ENCODE measurements at places on chromosomes 6 and 20.

DNA sequence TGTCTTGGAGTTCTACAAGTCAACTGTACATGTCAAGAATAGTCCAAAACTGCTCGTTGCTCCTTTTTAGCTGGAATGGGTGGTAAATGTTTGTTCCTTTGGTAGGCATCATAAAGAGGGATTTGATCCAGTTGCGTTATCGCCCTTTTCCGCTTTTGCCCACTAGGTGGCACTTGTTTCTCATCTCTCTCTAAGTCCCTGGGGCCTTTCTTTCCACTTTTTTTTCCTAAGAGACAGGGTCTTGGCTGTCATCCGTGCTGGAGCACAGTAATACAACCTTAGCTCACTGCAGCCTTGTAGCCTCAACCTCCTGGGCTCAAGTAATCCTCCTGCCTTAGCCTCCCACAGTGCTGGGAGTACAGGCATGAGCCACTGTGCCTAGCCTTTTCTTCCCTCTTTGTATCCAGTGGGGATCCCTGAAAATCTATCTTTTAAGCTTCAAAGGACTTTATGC, 20.7 kb downstream of the GTPBP2 start:
- DNase-seq, result peak; percentile 87

DNA sequence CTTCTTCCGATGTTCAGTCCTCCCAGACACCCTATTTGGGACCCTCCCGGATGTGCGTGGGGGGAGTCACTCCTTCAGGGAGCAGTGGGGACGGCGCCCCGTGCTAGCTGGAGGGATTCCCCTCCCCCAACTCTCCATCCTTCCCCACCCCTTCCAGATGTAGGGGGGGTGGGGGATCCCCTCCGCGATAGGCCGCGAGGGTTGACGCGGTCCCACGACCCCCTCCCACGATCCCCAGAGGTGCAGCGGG, 548 bp downstream of the GNL1 start:
- DNase-seq, result peak; percentile 30

DNA sequence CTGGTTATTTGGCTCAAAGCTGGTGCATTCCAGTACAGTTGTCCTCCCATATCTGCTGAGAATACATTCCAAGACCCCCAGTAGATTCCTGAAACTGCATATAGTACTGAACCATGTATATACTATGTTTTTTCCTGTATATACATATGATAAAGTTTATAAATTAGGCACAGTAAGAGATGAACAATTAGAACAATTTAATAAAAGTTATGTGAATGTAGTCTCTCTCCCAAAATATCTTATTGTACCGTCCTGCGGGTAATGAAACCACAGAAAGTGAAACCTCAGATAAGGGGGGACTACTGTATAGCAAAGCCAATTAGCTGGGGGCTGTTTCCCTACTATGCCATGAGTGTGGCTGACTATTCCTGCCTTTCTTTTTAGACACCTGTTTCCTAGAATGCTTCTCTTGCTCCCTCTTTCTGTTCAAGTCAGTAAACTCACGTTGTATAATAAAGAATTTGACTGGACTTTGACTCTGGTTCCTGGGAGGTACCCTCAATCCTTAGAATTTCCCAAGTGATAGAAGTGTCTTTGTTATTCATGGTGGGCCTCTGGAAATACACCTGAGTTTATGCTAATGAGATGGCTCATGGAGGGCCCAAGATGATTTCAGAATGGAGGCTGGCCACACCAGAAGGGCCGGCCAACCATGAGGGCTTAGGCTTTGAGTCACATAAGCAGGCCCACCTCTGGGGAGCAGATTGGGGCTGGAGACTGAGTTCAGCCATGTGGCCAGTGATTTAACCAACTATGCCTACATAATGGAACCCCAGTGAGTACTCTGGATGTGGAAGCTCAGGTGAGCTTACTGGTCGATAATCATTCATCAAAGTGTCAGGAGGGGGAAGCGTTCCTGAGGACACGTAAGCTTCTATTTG, 689 bp upstream of the BLOC1S5 start:
- no peak for DNase-seq

DNA sequence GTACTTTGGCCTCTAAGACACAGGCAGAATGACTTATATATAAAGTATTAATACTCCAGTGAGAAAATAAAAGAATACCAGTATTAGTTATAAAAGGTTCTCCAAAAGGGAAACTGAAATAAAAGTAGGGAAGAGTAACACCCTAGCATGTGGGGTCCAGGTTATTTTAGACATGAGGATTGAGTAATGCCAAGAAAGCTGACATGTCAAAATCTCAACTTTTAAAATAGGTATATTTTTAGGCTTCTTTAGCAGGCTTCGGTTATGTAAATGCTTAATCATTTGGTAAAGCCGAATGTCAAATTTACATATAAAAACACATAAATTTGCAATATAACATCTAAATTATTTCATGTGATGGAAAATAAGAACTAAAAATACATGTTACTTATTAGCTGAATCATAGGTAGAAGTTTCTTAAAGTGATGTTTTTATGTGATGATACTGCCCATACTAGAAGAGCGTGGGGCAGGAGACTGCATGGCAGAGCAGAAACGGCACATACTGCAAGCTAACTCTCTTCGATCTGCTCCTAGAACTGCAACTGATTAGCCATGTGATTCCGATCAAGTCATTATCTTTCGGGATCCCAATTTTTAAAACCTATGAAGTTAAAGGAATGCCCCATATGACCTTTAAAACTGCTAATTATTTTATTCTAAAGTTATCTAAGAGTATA, 129.4 kb upstream of the DST start:
- DNase-seq, result no peak

- no peak for DNase-seq
Measured at GRCh38 chr6:28351493-28351925, 1.8 kb downstream of the ZKSCAN3 start.

- no peak for DNase-seq
Measured at GRCh38 chr20:33438481-33438880, 5.1 kb downstream of the SNTA1 start.

DNA sequence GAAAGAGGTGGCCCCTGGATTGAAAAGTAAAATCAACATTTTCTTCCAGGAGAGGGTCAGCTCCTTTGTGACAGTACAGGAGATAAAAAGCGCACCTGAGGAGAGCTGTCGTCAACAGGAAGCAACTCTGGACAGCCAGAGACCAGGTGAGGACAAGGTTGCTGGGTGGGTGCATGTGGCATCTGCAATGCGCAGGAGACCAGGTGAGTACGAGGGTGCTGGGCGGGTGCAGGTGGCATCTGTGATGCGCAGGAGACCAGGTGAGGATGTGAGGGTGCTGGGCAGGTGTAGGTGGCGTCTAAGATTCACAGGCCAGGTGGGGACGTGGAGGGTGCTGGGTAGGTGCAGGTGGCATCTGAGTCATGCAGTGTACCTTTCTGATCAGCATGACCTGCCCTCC, 38.4 kb downstream of the WDR27 start:
- DNase-seq, result no peak

GRCh38 chr20:35339007-35339406, 46.8 kb upstream of the FAM83C start:
- DNase-seq, result no peak

GRCh38 chr6:89555031-89555430, 83.5 kb downstream of the LYRM2 start:
- no peak for DNase-seq

GRCh38 chr6:84462698-84463097, 235.3 kb upstream of the CEP162 start:
- DNase-seq, result no peak

DNA sequence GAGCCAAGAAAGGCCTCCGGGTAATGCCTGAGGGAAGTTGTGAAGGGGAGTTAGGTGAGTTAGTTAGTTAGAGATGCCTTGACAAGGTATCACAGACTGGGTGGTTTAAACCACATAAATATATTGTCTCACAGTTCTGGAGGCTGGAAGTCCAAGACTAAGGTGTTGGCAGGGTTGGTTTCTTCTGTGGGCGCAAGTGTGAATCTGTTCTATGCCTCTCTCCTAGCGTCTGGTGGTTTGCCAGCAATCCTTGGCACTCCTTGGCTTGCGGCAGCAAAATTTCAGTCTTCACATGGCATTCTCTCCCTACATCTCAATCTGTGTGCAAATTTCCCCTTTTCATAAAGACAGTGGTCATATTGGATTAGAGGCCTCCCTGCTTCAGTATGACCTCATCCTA, 29.7 kb upstream of the RANBP9 start:
- no peak for DNase-seq

- peak; percentile 93 for DNase-seq
Measured at GRCh38 chr6:79544939-79545450, 7.8 kb upstream of the LCA5 start.

DNA sequence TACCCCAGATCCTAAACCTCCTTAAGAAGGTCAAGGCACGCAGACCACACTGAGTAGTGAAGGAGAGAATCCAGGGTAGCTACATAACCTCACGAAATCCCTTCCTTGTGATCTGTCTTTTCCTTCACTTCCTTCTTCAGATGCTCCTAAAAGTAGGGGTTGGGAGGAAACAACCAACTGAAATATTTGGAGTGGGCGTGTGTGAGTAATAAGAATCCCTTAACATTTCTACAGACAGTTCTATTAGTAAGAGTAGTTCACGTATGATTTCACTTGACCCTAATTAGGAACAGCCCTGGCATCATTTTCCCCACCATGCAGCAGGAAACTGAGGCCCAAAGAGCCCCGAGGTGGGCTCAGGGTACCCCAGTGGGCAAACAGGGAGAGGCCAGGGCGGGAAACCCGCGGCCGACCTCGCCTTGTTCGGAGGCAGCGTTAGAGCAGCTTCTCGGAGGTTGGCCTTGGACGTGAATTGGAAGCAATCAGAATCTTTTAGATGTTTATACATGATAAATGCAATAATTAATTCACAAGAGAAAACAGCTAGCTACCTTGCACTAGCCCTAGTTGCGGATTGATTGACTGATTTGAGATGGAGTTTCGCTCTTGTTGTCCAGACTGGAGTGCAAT, 859 bp upstream of the RAE1 start:
- no peak for DNase-seq

DNA sequence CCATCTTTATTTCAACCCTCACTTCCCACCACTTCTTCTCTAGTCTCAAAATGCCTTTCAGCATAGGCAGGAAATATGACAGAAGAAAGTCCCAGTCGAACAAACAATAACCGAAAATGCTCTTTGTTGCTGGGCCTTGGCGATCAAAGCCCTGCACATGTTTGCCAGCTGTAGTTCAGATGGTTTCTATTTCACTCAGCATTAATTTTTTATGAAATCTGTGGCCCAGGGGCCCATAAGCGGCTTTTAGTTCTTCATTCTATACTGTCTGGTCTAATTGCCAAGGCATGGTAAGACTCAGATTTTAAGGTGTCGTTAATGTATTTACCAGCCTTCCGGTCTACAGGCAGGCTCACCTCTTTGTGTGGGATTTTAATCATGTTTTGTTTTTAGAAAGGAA, 10.9 kb upstream of the F13A1 start:
- DNase-seq, result no peak

- DNase-seq, result no peak
Measured at GRCh38 chr6:118356054-118356453, 192.0 kb upstream of the PLN start.

DNA sequence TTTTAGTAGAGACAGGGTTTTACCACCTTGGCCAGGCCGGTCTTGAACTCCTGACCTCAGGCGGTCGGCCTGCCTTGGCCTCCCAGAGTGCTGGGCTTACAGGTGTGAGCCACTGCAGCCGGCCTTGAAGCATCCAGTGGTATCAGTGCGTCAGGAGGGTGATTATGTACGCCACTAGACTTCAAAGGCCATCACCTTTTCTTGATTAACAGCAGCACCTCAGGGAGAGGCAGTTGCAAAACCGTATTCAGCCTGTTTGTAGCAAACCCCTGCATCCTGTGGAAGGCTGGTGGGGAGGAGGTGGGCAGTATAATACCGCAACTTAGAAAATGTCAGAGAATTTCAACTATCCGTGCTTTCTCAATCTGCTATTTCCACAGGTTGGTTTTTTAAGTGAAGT, 27.3 kb upstream of the SHLD1 start:
- no peak for DNase-seq

DNA sequence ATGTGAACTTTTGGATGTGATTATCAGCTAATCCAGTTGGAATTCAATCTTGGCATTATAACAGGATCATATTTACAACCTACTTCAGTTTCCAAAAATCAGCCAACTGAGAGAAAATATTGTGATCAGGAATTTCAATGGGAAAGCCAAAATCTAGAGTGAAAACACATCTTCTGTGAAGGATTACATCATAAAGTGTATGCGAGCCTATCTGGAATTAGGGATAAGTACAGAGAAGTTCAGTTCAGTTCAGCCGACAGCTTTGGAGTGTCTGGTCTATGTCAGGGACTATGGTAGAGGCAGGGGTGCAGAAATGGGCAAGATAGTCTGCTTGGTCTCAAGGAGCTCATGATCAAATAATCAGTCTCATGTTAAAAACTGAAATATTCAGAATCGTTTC, 12.3 kb upstream of the PRIM2 start:
- no peak for DNase-seq

GRCh38 chr6:41027241-41027640, 11.8 kb downstream of the UNC5CL start:
- DNase-seq, result no peak

Measured in NCI-H2171 treated with DMSO at 0.1 percent for 48 hours (cell line).